NCI-H1048 (cell line): ENCODE measurements at places on chromosomes 1 and 21.

- DNase-seq: no peak
Measured at GRCh38 chr1:18174037-18174436, 66.4 kb downstream of the IGSF21 start.

- no peak for DNase-seq
Measured at GRCh38 chr1:35187816-35188342, 5.1 kb downstream of the SFPQ start.

- DNase-seq: no peak
Measured at GRCh38 chr1:164296172-164296571, 262.8 kb upstream of the PBX1 start.

GRCh38 chr1:115218699-115219098, 119.3 kb downstream of the NGF start:
- no peak for DNase-seq

DNA sequence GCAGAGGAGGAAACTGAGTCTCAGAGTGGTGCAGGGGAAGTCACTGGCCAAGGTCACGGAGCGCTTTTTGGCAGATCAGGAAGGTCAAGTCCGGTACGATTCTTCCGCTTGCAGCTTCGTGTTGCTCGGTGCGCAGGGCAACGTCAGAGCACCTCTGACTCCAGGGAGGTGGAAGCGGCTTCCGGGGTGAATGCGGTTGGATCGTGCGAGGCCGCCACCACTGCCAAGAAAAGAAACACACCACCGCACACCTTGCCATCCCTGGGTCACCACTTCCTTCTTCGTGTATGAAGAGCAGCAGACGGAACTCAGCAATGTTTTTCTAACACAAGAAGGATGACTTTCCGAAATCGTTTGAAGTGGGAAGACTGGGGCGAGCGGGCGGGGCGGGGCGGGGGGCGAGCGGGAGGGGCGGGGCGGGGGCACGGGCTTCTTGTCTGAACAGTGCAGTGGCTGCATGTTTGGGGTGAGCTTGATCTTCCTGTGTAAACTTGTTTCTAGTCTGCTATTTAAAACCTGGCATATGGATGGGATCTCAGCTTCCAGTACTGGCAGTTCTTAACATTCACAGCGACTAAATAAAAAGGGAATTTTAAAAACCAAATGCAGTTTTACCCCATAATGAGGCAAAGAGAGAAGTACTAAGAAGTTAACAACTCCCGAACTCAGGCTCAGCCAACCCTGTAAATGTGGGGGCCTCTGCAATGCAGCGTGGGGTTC, 300.0 kb downstream of the RRAGC start:
- DNase-seq: no peak

DNA sequence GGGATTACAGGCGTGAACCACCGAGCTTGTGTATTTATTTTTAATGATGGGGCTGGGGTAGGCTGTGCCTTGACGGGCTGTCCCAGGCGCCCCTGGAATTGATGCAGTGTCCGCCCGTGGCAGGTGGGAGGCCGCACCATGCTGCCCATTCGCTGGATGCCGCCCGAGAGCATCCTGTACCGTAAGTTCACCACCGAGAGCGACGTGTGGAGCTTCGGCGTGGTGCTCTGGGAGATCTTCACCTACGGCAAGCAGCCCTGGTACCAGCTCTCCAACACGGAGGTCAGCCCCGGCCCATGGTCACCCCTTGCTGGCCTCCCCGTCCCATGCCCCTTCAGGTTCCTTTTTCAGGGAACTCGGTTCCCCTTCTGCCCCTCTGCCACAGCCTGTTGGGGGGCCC, 13.6 kb upstream of the PEAR1 start:
- DNase-seq: no peak

- DNase-seq: no peak
Measured at GRCh38 chr1:209057083-209057482, 526.4 kb upstream of the CAMK1G start.

- no peak for DNase-seq
Measured at GRCh38 chr1:169106921-169107602, 572 bp downstream of the ATP1B1 start.

- DNase-seq: no peak
Measured at GRCh38 chr1:101205457-101205856, 31.4 kb upstream of the S1PR1 start.

- no peak for DNase-seq
Measured at GRCh38 chr1:1857096-1857703, 33.7 kb downstream of the GNB1 start.

- DNase-seq: no peak
Measured at GRCh38 chr1:30316056-30316455, 407.3 kb downstream of the MATN1 start.

GRCh38 chr1:194151056-194151455, 964.6 kb upstream of the B3GALT2 start:
- no peak for DNase-seq

DNA sequence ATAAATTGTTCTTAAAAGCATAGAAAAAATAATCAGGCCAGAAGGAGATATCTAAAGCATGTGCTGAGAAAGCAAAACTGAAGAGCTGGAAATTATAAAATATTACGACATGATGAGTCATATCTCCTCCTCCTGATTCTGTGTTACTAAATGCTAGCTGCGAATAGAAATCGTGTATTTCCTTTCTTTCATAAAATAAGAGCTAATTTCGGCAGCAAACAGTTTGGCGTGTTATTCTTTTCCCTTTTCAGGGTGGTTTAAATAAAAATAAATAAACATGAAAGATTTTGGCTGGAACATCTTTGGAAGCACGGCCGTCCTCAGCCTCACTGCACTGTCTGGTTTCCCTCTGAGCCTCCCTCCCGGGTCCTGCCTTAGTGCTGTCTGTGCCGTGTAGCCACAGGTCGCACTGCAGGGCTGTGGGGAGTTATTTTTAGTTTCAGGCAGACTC, 56.0 kb downstream of the ADARB1 start:
- DNase-seq: no peak

GRCh38 chr1:16235944-16236510, 956 bp downstream of the CPLANE2 start:
- no peak for DNase-seq

- no peak for DNase-seq
Measured at GRCh38 chr1:67626090-67626860, 58.7 kb upstream of the GADD45A start.

- peak; percentile 63 for DNase-seq
Measured at GRCh38 chr1:167533851-167534300, 15.5 kb upstream of the CD247 start.

DNA sequence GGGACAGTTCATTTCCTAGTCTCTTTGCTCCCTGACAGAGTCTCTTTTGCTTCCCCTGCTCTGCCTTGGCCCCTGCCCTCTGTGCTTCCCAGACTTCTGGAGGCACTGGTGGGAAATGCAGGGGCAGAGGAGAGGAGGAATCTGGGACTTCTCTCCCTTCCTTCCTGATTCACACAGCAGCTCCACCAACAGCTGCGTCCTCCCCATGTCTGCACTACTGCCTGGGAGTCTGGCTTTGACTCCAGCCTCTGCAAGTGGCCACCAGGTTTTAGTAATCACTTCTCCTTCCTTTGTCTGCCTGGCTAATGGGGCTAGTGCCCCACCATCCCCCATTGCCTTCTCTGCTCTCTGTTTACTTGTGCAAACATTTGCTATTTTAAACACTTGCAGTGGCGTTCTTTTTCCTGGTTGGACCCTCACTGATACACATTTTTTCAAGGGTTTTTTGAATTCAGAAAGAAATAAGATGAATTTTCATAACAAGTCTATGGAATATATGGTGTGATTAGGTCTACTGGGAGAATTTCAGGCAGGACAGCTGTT, 21.9 kb downstream of the FASLG start:
- no peak for DNase-seq

- no peak for DNase-seq
Measured at GRCh38 chr1:22263359-22263758, 120.5 kb upstream of the WNT4 start.

DNA sequence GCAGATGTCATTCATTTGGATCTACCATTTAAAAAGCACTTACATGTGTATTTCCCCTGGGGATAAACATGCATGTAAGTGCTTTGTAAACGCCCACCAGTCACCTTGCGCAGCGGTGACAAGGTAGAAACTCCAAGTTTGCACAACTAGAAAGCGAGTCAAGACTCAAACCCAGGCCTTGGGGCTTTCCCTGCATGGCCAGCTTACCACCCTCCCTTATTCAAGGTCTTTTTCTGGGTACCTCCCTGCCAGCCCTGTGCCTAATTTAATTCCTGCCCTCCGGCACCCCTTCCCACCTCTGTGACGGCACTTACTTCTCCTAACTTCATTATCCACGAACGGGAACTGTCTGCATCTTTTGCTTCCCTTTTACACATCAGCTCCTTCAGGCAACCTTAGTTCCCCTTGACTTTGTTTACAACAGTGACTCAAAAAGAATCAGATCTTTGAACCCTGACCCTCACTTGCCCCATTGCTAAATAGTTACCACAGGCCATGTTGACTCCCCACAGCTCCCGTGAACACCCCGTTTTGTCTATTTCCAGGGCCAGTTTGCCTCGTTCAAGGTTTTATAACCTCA, 138.3 kb upstream of the ETS2 start:
- no peak for DNase-seq

DNA sequence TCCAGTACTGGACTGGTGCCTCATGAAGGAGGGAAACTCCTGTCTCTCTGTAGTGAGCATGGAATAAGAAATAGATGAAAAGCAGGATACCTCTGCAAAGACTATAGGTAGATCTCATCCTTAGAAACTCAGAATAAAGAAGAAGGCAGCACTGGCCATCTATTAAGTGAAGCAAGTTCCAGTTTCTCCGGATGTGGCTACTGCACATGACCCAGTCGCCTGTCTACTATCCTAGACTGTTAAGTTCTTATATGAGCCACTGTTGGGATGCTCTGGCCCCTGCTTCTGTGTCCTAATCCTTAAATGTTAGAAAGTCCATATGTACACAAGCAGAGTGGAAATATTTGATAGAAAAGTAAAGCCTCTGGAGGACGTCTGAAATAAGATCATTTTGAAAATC, 2.2 kb downstream of the FASLG start:
- no peak for DNase-seq

DNA sequence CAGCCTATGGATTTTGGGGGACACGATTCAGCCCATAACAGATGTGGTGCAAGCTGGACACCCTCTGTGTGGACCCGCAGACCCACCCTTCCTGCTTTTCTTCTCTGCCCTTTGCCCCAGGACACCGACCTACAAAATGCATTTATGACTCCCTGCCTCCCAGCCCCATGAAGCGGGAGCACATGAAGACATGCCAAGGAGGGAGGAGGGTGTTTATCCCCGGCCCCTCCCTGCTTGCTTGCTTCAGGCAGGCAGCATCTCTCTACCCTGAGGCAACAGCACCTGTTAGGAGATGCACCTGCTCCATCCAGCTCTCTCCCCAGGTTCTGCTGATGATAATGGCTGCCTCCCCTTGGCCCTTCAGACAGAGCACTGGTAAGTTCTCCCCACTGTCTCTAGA, 187.5 kb downstream of the PSMG1 start:
- DNase-seq: no peak

DNA sequence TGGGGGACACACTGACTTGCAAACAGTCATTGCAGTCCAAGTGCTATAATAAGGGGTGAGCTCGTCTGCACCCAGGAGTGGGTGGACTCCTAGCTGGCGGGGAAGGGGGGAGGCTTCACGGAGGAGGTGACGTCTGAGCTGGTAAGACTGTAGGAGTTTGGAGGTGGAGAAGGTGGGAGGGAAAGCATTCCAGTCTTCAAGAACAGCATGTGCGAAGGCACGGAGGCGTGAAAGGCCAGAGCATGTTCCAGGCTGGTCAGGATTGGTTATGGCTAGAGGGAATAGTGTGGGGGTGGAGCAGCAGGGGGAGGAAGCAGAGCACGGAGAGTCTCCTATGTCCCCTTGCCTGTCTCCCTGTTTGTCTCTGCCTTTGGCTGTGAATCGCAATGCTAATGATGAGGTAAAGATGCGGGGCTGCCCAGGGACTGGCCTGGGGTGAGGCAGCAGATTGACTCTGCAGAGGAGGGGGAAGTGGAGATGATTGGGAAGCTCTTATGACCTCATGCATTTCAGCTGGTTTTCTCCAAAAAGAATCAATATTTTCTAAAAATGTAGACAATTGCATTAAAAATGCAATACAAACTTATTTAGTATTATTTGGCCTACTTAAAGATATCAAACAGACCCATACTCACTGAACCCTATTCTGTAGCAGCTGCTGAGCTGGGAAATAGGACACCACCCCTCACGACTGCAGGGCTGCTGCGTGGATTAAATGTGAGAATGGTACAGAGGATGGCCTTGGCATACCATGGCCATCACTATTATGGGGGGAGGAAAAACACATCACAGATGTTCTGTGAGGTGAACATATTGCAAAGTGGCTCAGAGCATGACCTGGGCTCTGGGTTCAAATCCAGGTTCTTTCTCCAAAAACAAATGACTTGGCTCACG, 2.6 kb upstream of the ZNF436 start:
- DNase-seq: no peak

DNA sequence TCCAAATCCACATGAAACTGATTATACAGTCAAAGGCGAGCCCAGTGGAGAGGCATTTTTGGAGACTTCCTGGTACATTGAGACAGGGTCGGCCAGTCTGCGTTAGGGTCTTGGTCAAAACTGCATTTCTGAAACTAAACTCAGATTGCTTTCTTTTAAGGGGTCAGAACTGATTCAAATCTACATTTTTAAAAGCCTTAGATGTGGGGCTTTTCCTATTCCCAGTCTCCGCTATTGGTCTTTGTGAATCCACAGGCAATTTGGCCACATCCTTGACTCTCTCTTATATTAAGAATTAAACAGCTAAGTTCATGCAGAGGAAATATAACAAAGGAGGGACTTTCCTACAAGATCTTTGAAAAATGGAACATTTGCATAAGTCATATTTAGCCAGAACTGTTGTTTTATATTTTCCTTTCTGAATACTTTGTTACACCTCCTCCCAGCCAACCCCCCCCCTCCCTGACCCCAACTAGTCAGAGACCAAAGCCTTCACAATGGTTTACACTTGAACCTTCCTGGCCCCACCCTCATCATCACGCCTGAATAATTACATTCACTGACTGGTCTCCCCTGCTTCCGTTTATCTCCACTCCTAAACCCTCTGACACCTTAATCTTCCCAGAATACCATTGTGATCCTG, 30.9 kb downstream of the SELL start:
- DNase-seq: no peak

- DNase-seq: no peak
Measured at GRCh38 chr1:168234846-168235547, 9.2 kb downstream of the SFT2D2 start.

- no peak for DNase-seq
Measured at GRCh38 chr1:30698401-30698981, 24.9 kb downstream of the MATN1 start.
